ENCODE measurements at places on chromosomes 16 and 17. TPM values are rescaled to one million over a fixed set of nuclear protein-coding genes. Genes with fewer than 3 reads are reported as not detected.

Gene PPM1E
- 0.05 TPM for total RNA-seq

Gene PARD6A
- total RNA-seq: 1.9 TPM

GRCh38 chr17:32933881-32934280 lies 5.9 kb downstream of the TMEM98 start:
- DNase-seq: no peak

Gene KLHL10
- total RNA-seq: not detected

Gene PIGL
- total RNA-seq: 18.9 TPM

Gene BAHCC1
- 19.3 TPM for total RNA-seq

- no peak for DNase-seq
Measured at GRCh38 chr17:40878044-40878443, 7.0 kb downstream of the KRT20 start.

DNA sequence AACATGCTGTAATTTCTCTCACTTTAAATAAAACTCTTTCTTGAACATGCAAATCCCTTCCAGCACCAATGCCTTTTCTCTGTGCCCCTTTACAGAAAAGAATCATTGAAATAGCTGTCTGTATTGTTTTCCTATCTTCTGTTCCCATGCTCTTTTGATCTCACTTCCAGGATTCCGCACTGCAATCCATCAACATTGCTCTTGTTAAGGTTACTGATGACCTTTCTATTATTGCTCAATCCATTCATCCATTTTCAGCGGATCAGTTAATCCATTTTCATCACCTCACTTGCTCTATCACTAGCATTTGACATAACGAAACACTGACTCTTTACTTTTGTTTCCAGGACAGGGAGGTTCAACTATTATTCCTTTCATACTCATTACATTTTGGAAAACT lies 130.5 kb downstream of the ABCA8 start:
- no peak for DNase-seq

DNA sequence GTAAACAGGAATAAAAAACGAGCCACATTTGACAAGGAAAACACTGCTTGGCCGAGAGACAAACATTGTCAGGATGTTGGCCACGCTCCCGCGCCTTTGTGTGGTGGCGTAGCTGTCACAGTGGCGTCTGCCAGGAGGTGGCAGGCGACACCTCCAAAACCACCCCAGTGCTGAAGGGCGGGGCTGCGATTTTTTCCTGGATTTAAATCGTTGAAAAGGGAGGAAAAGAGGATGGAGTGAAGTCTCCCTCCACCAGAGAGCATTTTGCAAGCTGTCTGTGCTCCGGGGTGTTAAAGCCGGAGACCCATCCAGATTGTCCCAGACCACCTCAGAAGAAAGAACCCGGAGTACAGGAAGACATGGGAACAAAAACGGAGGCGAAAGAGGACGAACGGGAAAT lies 12.7 kb downstream of the MRM3 start:
- DNase-seq: peak; percentile 51

Gene MYL11
- total RNA-seq: not detected

- DNase-seq: no peak
Measured at GRCh38 chr16:65213866-65214595, 92.2 kb upstream of the CDH11 start.

All from glomerular endothelial cell (primary cell).